ENCODE measurements at places on chromosomes 11 and 22.
A peak's percentile ranks its signal among the peaks of the same experiment; 100 is the strongest.

- no peak for DNase-seq
Observed at GRCh38 chr22:27630754-27631153, 170.8 kb downstream of the MN1 start.

DNA sequence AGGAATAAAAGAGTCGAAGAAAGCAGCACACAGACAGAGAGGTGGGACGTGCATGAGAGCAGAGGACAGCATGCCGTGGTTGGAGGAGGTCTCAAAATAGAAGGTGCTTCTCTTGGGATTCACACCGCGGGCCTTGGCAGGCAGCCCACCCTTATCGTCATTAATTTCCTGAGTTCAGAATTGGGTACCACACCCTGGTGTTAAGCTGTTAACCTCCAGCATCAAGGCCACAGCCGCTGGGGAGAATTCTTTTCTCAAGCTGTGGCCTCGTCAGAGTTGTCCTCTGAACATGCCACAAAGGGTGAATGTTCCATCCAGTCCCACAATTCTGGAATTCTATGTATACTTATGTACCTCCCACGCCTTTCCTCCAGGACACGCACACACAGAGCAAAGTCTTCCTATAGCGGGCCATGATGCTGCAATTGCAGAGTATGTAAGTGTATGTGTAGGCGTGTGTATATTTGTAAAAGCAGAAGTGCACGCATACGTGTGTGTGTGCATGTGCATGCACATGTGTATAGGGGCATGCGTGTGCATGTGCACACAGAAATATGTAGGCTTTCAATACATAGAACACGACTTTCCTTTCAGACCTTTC, 39.0 kb downstream of the ADAMTS8 start:
- peak; percentile 54 for DNase-seq

GRCh38 chr11:121323046-121323607, 30.6 kb downstream of the SC5D start:
- DNase-seq, result no peak

DNA sequence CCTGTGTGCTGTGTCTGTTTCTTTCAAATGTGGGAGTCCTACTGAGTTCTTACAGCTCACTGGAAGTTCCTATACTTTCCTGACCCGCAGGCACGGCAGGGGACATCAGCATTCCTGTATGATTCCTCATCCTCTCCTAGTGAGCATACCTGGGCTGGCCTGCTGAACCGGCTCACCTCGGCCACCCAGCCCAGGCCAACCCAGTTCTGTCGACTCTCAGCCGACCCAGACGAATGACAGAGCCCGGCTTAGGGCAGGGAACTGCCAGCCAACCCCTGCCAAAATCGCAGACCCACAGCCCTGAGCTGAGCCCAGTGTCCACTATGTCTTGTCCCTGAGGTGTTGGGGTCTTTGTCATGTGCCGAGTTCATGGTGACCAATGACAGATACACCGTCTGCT, 339.7 kb downstream of the BRD1 start:
- no peak for DNase-seq

GRCh38 chr11:130999992-131000770, 83.9 kb upstream of the SNX19 start:
- no peak for DNase-seq

DNA sequence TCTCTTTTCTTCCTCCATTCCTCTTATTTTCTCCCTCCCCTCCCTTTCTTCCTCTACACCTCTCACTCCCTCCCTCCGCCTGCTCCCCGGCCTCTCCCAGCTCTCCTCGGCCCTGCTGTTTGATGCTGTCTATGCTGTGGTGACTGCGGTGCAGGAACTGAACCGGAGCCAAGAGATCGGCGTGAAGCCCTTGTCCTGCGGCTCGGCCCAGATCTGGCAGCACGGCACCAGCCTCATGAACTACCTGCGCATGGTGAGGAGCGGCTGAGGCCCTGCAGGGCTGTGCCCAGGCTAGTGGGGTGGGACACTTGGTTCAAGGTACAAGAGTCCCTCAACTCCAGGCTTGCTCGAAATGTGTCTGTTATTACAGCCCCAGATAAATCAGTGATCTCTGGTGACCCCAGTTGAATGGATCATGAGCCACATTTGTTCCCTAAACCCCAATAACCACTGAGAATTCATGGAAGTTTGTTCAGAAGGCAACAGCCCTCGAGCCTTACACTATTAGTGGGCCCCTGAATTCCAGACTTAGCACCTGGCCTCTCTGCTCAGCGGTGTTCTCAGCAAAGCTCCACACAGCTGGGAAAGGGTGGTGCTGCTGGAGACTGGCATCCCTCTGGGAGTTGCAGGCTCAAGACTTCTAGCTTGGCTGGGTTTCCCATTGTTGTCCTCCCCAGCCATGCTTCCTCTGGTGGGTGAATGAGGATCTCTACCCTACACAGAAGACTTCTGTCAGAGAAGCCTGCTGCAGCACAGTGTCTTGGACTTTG, 149.8 kb upstream of the TBCEL start:
- DNase-seq, result no peak

DNA sequence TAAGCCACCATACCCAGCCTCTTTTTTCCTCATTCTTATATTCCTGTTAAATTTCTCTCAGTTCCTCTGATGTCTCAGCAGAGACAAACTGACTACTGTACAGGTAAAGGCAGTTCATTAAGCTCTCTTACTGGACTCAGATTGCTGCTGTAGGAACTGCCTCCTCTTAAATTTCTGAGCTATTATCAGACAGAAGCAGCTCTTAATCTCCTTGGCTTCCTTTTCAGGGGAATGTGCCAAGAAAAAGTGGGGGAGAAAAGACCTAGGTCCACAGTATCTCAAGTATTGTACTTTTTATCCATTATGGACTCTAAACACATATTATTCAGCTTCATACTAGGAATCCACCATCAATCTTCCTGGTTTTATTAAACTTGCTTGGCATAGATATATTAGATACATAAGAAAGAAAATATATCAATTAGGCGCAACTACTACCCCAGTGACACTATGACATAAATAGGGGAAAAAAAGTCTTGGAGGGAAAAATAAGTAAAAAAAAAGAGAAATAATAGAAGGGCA, 26.1 kb downstream of the MRTFA start:
- no peak for DNase-seq

DNA sequence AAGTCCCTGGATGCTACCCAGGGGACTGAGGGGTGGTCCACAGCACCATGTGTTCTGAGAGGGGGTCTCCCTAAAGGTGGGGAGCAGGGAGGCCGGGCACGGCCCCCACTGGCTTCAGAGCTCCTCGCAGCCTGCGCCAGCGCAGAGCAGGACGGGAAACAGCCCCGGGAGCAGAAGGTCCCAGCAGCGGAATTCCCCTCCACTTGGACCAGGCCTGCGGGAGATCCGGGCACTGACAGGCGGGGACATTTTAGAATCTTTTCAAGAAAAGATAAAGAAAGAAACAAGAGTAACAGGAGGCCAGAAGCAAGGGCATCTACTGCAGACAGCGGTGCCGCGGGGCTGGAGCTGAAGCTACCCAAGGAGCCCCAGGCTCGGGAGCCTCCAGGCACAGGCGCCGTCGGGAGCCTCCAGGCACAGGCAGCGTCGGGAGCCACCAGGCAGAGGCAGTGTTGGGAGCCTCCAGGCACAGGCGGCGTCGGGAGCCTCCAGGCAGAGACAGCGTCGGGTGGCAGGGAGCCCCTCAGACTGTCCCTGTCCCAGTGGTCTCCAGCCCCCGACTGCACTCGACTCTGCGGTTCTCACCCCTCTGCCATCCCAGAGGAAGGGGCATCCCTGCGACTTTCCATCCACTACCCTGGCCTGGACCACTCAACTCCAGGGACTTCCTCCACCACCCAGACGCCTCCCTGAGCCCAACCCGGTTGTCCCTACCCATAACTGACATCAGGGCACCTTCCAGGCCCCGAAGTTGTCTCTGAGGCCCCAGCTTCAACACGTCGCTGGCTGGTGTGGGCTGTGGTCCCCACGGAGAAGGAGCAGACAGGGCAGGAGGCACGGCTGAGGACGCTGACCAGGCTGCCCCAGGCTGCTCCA, 211.1 kb downstream of the BRD1 start:
- DNase-seq, result no peak

GRCh38 chr11:34633640-34633989, 12.7 kb downstream of the EHF start:
- DNase-seq, result no peak

DNA sequence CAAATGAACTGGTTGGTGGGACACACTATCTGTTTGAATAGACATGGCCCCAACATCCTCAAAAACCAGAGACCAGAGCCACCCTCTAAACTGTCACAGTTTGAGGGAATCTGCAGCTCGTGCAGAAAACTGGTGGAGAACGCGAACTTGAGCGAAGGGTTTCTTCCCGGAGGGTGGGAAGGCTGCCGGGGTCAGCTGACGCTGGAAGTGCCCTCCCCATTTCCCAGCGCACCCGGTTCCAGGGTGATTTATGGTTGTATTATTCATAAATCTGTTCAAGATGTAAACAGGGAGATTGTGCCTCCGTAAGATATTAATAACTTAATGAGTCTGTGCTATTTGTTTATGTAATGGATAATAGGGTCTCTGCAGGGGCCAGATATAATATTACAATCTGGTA, 1396.7 kb downstream of the BRD1 start:
- DNase-seq, result no peak

- no peak for DNase-seq
Observed at GRCh38 chr11:32610797-32611352, 27.2 kb downstream of the EIF3M start.

- no peak for DNase-seq
Observed at GRCh38 chr11:62604460-62605120, 2.9 kb upstream of the MTA2 start.

- DNase-seq, result no peak
Observed at GRCh38 chr11:44171518-44171917, 76.0 kb downstream of the EXT2 start.

DNA sequence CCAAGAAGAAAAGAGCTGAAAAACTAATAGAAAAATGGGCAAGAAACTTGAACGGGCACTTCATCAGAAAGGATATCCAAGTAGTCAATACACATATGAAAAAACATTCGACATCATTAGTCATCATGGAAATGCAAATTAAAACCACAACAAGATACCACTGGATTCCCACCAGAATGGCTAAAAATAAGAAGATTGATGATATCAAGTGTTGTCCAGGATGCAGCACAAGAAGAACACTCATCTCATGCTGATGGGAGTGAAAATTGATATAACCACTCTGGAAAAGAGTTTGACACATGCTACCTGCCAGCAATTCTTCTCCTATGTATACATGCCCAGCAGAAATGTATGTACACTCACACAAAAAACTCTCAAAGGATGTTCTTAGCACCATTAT, 26.9 kb upstream of the SCUBE2 start:
- no peak for DNase-seq

DNA sequence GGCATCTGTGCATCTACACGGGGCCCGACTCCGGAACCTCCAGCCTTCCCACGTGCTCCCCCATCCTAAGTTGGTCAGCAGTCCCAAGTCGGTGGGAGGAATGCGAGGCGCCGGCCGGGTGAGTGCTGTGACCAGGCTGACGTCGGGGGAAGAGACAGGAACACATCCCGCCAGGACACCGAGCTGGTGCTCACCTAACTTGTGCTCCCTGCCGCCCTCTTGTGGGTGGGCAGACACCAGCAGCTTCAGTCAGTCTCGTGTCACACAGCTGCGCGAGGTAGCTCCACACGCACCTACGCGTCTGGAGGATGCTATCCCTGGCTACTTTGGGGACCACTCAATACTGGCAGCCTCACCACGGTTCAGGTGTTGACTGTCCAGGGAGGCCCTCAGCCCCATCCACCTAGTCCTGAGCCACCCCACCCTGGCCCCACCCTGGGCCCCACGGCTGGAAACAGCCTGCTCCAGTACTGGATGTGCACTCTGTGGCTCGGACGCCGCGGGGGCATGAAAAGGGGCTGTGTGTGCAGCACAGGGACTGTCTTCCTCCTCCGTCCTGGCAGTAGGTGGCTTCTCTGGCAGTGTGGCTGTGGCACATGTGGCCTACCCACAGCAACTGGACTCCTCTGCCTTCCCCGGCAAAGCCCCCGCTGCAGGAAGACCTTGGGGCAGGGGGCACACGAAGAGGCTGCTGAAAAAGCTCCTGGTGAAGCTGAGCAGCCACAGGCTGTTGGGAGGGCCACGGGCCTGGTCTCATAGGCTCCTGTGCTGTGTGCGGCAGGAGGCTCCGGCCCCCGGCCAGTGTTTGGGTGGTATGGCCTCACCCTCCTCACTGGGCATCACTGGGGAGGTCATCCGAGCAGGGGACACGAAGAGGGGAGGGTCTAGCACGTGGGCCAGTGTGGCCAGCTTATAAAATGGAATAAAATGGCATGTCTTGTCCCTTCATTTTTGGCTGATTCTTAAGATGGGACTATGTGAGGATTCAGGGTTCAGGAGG, 11.2 kb upstream of the BID start:
- DNase-seq, result no peak

DNA sequence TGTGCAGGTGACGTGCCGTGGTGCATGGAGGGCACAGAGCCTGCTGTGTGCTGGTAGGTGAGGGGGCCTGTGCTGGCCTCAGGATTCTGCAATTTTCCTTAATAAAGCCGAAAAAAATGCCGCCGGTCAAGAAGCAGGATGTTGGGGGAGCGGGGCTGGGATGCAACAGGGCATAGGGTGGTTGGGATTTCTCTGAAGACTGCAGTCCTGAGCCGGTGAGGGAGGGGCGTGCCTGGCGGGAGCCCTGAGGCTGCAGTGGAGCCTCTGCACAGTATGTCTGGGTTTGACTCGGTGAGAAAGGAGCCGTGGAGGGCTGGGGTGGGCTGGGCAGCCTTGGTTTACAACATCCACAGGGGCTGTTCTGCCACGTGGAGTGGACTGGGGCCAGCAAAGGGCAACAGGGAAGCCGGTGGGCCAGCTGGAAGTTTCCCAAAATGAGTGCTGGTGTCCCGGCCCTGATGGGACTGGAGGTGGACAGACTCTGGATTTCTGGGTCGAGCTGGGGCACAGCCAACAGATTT, 1.3 kb downstream of the CDHR5 start:
- no peak for DNase-seq

GRCh38 chr11:110818032-110818687, 105.9 kb upstream of the ARHGAP20 start:
- DNase-seq, result peak; percentile 22

- no peak for DNase-seq
Observed at GRCh38 chr11:61151545-61152252, 9.5 kb downstream of the VPS37C start.

DNA sequence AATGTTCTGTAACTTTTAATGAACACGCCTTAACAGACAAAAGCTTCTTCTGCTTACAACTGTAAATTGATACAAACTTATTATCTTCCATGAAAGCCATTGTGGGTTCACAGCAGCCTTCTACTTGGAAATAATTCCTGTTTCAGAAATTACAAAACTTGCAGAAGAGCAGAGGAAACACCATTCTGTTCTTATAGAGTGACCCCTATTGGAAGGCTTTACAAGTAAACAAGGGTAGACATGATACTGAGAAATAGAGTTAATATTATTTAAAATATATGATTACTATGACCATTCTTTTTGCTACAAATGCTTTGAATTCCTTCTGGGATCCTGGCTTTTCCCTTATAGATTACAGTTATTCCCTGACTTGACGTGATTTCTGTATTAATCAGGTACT, 32.4 kb upstream of the KCNA4 start:
- DNase-seq, result no peak

- DNase-seq, result no peak
Observed at GRCh38 chr11:103939694-103940093, 96.7 kb upstream of the DDI1 start.

GRCh38 chr22:31952472-31952871, 8.1 kb downstream of the YWHAH start:
- DNase-seq, result no peak

- no peak for DNase-seq
Observed at GRCh38 chr22:17493419-17493981, 69.8 kb upstream of the SLC25A18 start.

- no peak for DNase-seq
Observed at GRCh38 chr11:92253421-92253820, 28.8 kb downstream of the FAT3 start.
